H54 (cell line): ENCODE measurements at places on chromosomes 5 and 9.

DNA sequence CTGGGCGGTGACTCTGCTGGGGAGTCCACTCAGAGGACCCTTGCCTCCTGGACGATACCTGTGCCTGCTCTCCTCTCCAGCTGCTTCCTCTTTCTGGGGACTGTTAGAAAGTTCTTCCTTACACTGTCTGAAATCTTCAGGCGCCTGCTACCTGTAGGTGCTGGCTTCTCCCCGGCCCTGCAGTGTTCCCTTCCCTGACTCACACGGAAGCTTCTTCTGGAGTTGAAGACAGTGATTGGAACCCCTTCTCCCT, 562 bp downstream of the GSN start:
- DNase-seq: no peak

- DNase-seq: no peak
Measured at GRCh38 chr5:178404987-178405386, 172.4 kb upstream of the PHYKPL start.

DNA sequence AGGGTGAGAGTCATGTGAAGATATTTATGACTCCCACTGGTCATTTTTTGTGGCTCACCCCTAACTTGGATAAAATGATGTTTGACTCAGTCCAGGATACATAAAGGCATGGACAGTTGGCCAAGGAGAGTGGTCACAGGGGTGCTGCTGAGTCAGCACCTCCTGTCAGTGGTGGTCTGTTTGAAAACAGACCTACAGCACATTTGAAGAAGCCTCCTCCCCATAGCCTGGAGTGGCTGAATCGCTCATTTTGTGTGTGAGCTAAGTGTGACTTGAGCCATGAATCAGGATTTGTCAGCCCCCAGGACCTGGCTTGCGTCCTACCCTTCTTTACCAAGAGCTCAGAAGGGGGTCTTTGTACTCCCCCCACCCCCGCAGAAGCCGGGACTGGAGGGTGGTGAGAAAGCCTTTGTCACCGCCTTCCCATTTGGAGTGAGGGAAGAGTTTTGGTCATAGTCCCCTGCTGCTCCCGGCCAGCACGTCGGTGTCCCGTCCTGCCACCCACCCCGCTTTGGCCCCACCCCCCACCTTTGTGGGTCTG, 35.6 kb downstream of the TRIO start:
- DNase-seq: peak; percentile 40

GRCh38 chr5:177419046-177419445, 7.4 kb upstream of the GRK6 start:
- DNase-seq: no peak

- no peak for DNase-seq
Measured at GRCh38 chr5:43642428-43642827, 39.4 kb downstream of the NNT start.

GRCh38 chr5:54831233-54831632, 154.2 kb downstream of the ESM1 start:
- no peak for DNase-seq

DNA sequence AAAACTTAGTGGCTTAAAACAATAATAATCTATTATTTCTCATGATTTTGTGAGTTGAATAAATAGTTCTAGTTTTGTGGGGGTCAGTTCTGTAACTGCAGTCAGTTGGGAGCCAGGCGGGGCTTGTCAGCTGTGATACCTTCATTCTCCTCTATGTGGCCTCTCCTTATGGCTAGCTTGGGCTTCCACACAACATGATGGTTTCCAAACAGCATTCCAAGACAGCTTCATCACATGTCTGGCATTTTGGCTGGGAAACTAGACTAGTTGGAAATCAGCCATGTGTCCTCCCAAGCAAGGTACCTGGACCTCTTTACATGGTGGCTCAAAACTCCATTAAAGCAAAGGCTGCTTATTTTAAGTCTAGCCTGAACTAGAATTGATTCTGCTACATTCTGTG, 61.4 kb upstream of the RANBP3L start:
- DNase-seq: peak; percentile 29
